Naive B cell (primary cell): ENCODE measurements at places on chromosomes 3 and 15.

DNA sequence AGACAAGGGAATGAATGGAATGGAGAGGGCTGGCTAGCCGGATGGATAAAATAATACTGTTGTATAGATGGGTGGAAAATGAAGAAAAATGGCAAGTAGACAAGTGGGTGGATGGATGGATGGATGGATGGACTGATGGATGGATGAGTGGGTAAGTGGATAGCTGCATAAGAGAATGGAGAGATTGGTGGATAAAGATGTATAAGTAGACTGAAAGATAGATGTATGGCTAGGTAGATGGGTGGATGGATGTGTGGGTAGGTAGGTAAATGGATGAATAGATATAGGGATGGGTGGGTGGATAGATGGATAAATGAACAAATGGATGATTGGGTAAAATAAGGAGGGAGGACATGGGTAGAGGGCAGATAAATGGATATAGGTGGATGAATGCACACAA lies 13.9 kb downstream of the CPNE9 start:
- H3K27ac ChIP-seq, result no peak overlapping the region
- no peak overlapping the region for H3K4me3 ChIP-seq
- no peaks in the 10 kb centered on the region for H3K36me3 ChIP-seq
- no peak for DNase-seq

DNA sequence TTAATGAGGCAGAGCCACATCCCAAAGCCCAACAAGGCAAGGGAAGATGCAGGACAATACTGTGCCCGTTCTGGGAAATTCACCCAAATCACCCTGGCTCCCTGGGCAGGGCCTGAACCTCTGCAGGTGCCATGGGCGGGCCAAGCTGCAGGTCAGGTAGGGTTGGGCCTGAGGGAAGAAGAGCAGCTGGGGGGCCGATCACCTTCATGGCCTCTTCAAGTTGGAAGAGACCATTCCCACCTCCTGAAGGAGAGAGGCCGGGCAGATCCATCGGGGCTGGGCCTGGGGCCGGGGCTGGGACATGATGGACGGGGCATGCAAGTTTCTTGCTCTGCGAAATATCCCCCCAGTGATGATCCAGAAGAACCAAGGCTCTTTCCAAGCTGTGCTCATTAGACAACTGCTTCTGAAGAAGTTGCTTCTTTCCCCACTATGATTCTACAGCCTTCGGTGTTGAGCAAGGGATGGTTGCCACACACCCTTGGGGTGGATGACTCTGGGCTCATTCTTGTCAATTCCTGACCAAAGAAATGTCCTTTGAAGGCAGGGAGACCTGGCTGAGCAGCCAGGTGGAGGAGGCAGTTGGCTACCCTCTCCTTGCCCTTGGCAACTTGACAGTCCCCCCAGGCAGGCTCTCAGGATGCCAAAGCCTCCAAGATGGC lies 38.2 kb downstream of the KLHL25 start:
- no peaks in the 10 kb centered on the region for H3K27me3 ChIP-seq
- no peaks in the 10 kb centered on the region for H3K36me3 ChIP-seq
- H3K4me1 ChIP-seq, result peaks cover 3% of the 10 kb centered on the region
- no peak overlapping the region for H3K4me3 ChIP-seq
- no peak overlapping the region for H3K27ac ChIP-seq

GRCh38 chr3:115330430-115330829 lies 183.3 kb upstream of the ZBTB20 start:
- H3K27ac ChIP-seq, result no peak overlapping the region
- peaks cover 3% of the 10 kb centered on the region for H3K27me3 ChIP-seq
- no peak for DNase-seq
- no peaks in the 10 kb centered on the region for H3K36me3 ChIP-seq
- no peak overlapping the region for H3K4me3 ChIP-seq

GRCh38 chr3:16883723-16884083 lies 1.1 kb upstream of the PLCL2 start:
- peak overlapping the region; percentile 88 for H3K27ac ChIP-seq
- H3K27me3 ChIP-seq, result no peaks in the 10 kb centered on the region
- H3K4me1 ChIP-seq, result peaks cover 33% of the 10 kb centered on the region
- H3K36me3 ChIP-seq, result no peaks in the 10 kb centered on the region

DNA sequence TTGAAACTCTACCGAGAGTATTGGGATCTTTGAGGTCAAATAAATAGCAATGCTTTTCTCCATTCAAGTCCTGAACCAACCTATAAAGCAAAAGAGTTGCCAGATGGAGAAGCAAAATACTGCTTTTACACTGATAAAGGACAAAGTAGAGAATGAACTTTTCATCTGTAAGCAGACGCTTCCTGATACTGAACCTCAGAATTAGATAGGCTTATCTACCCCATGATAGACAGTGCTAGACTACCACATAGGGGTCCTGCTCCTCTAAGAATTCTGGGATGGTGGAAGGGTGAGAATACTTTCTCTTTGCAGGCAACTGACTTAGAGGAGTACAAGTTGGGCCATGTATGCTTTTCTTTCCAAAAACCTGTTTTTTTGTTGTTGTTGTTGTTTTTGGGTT lies 9.5 kb downstream of the SAXO2 start:
- H3K4me3 ChIP-seq, result no peak overlapping the region
- no peaks in the 10 kb centered on the region for H3K27me3 ChIP-seq
- peaks cover 8% of the 10 kb centered on the region for H3K4me1 ChIP-seq
- H3K27ac ChIP-seq, result no peak overlapping the region

DNA sequence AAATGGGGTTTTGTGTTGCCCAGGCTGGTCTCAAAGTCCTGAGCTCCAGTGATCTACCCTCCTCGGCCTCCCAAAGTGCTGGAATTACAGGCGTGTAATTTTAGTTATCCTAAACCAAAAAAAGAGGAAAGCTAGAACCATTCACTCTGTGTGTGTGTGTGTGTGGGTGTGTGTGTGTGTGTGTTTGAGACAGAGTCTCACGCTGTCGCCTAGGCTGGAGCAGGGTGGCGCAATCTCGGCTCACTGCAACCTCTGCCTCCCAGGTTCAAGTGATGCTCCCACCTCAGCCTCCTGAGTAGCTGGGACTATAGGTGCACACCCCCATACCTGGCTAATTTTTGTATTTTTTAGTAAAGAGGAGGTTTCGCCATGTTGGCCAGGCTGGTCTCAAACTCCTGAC lies 84.0 kb downstream of the TFDP2 start:
- no peak for DNase-seq
- H3K36me3 ChIP-seq, result peaks cover 9% of the 10 kb centered on the region
- no peak overlapping the region for H3K4me3 ChIP-seq
- H3K27me3 ChIP-seq, result no peaks in the 10 kb centered on the region
- H3K27ac ChIP-seq, result no peak overlapping the region
- H3K4me1 ChIP-seq, result no peaks in the 10 kb centered on the region

GRCh38 chr15:94844538-94845389 lies 613.4 kb downstream of the MCTP2 start:
- peaks cover 45% of the 10 kb centered on the region for H3K27me3 ChIP-seq
- no peak overlapping the region for H3K4me3 ChIP-seq
- H3K36me3 ChIP-seq, result peaks cover 8% of the 10 kb centered on the region
- no peak overlapping the region for H3K27ac ChIP-seq
- H3K4me1 ChIP-seq, result peaks cover 12% of the 10 kb centered on the region

GRCh38 chr3:97464035-97464434 lies 300.5 kb upstream of the ARL6 start:
- no peaks in the 10 kb centered on the region for H3K36me3 ChIP-seq
- no peak overlapping the region for H3K27ac ChIP-seq
- no peaks in the 10 kb centered on the region for H3K27me3 ChIP-seq
- no peak for DNase-seq
- no peaks in the 10 kb centered on the region for H3K4me1 ChIP-seq

GRCh38 chr15:36484038-36484778 lies 95.2 kb upstream of the CDIN1 start:
- no peak overlapping the region for H3K4me3 ChIP-seq
- no peaks in the 10 kb centered on the region for H3K36me3 ChIP-seq
- DNase-seq, result no peak
- H3K4me1 ChIP-seq, result no peaks in the 10 kb centered on the region
- H3K27ac ChIP-seq, result no peak overlapping the region
- no peaks in the 10 kb centered on the region for H3K27me3 ChIP-seq

- H3K4me1 ChIP-seq, result peaks cover 56% of the 10 kb centered on the region
- peaks cover 90% of the 10 kb centered on the region for H3K27me3 ChIP-seq
- H3K36me3 ChIP-seq, result peaks cover 50% of the 10 kb centered on the region
- H3K27ac ChIP-seq, result no peak overlapping the region
- peak; percentile 2 for DNase-seq
Measured at GRCh38 chr15:37099319-37100108, 835 bp downstream of the MEIS2 start.

GRCh38 chr15:57146506-57147201 lies 228.2 kb downstream of the TCF12 start:
- peaks cover 8% of the 10 kb centered on the region for H3K36me3 ChIP-seq
- no peaks in the 10 kb centered on the region for H3K27me3 ChIP-seq
- peak overlapping the region; percentile 35 for H3K27ac ChIP-seq
- H3K4me1 ChIP-seq, result peaks cover 9% of the 10 kb centered on the region
- DNase-seq, result peak; percentile 50

- H3K4me3 ChIP-seq, result no peak overlapping the region
- no peaks in the 10 kb centered on the region for H3K27me3 ChIP-seq
- peaks cover 16% of the 10 kb centered on the region for H3K4me1 ChIP-seq
- H3K36me3 ChIP-seq, result peaks cover 18% of the 10 kb centered on the region
Measured at GRCh38 chr15:67559576-67559975, 17.1 kb downstream of the MAP2K5 start.

- H3K4me1 ChIP-seq, result no peaks in the 10 kb centered on the region
- DNase-seq, result no peak
- H3K27me3 ChIP-seq, result no peaks in the 10 kb centered on the region
- no peak overlapping the region for H3K4me3 ChIP-seq
- no peak overlapping the region for H3K27ac ChIP-seq
- no peaks in the 10 kb centered on the region for H3K36me3 ChIP-seq
Measured at GRCh38 chr15:38847666-38848065, 283.1 kb upstream of the RASGRP1 start.

DNA sequence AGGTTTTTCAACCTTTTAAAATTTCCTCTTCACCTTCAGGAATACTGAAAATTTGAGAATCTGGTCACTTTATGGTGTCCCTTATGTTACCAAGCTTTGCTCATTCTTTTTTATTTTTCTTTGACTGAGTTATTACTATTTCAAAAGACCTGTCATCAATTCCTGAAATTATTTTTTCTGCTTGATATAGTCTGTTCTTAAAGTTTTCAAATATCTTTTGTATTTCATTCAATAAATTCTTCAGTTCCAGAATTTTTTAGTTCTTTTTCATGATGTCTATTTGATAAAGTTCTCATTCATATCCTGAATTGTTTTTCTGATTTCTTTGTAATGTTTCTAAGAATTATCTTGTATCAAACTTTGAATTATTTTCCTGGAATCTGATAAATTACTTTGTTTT lies 63.9 kb downstream of the UQCC5 start:
- H3K36me3 ChIP-seq, result peaks cover 45% of the 10 kb centered on the region
- no peak overlapping the region for H3K4me3 ChIP-seq
- no peak for DNase-seq
- H3K27ac ChIP-seq, result no peak overlapping the region
- H3K27me3 ChIP-seq, result no peaks in the 10 kb centered on the region

GRCh38 chr15:58594898-58595297 lies 154.6 kb downstream of the ADAM10 start:
- peaks cover 4% of the 10 kb centered on the region for H3K4me1 ChIP-seq
- peaks cover 9% of the 10 kb centered on the region for H3K36me3 ChIP-seq
- no peak overlapping the region for H3K4me3 ChIP-seq

DNA sequence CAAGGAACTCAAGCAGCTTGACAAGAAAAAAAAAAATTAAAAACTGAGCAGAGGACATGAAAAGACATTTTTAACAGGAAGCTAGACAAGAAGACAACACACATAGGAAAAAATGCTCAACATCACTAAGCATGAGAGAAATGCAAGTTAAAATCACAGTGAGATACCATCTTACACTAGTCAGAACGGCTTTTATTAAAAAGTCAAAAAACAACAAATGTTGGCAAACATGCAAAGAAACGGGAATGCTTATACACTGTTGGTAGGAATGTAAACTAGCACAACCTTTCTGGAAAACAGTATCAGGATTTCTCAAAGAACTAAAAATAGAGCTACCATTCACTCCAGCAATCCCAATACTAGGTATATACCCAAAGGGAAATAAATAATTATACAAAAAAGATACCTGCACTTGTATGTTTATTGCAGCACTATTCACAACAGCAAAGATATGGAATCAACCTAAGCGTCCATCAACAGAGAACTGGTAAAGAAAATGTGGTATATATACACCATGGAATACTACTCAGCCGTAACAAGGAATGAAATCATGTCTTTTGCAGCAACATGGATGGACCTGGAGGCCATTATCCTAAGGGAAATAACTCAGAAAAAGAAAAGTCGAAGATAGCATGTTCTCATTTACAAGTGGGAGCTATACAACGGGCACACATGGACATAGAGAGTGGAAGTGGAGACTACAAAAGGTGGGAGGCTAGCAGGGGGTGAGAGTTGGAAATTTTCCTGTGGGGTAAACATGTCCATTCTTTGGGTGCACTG lies 5.2 kb downstream of the GOLIM4 start:
- DNase-seq, result no peak
- no peak overlapping the region for H3K27ac ChIP-seq
- peaks cover 7% of the 10 kb centered on the region for H3K4me1 ChIP-seq
- no peak overlapping the region for H3K4me3 ChIP-seq

DNA sequence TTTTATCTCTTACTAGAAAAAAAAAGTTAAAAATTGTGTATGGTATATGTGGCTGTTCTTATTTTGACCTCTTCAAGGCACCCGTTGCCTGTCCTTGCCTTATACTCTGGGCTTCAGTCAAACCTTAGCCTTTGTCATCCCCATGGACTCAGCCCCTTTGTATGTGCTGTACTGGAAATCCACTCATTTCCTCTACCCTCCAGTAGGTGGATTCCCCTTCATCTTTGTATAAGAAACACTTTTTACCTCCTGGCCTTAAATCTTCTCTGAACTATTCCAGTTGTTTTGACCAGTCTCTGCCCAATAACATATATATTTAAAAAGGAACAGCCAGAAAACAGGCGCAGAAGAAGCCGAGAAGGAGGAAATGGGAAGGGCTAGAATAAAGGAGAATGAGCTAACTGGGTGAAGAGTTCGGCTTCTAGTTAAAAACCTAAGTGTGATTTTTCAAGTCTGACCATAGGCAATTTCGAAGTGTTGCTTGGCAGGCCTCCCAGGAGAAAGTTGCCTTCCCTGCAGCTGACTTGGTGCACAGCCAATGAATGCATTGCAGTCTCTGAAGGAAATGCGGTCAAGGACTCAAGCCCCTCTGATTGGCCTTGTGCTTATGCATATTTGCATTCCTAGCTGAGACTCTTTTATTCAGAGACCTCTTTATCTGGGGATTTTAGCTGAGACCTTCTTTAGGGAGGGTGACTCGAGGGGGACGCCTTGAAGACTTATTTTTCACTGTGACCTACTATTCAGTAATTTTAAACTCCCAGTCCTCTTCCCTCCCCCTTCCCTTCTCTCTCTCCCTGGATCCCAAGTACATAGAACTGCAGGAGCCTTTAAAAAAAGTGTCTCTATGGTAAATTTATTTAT lies 277.4 kb downstream of the ROBO1 start:
- H3K4me1 ChIP-seq, result no peaks in the 10 kb centered on the region
- H3K27ac ChIP-seq, result no peak overlapping the region
- H3K36me3 ChIP-seq, result no peaks in the 10 kb centered on the region
- no peaks in the 10 kb centered on the region for H3K27me3 ChIP-seq
- DNase-seq, result no peak

DNA sequence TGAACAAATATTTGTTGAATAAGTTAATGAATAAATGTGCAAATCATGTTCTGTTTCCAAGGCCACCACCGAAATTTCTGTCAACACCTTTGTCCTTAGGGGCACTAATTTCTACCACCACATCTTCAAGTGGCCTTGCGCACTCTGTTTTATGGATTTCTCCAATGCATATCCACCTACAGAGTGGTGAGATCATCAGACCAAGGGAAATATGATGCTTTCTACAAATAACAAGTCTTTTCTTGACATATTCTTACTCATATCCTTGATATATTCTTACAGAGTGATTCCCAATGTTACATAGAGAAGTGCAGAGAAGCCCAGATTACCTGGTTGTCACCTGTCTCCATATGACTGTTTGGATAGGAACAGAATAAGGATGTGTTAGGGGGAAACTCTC lies 36.1 kb upstream of the TMCO5A start:
- H3K36me3 ChIP-seq, result no peaks in the 10 kb centered on the region
- no peak overlapping the region for H3K27ac ChIP-seq
- no peaks in the 10 kb centered on the region for H3K4me1 ChIP-seq
- H3K4me3 ChIP-seq, result no peak overlapping the region
